CD4-positive, alpha-beta T cell treated with Interleukin-17A for 1 hour (primary cell): ENCODE measurements at places on chromosomes 2 and 18.

DNA sequence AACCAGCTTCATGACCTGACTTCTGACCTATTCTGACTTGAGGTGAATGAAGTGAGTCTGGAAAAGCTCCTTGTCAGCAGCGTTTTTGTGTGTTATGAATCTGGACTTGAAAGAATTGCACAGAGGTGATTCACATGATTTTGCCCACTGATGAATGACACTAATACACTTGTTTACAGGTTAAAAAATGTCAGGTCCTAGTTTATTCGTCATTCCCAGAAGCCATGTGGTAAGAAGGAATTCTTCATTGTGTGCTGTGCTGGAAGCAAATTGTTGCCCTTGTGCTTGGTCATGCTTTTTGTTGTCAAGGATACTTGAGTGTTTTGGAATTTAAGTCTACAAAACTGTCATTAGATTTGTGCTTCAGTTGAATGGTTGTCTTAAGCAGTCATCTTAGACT lies 15.5 kb downstream of the SEC11C start:
- no peak for DNase-seq

- DNase-seq: no peak
Measured at GRCh38 chr2:6372317-6372901, 493.3 kb downstream of the CMPK2 start.

DNA sequence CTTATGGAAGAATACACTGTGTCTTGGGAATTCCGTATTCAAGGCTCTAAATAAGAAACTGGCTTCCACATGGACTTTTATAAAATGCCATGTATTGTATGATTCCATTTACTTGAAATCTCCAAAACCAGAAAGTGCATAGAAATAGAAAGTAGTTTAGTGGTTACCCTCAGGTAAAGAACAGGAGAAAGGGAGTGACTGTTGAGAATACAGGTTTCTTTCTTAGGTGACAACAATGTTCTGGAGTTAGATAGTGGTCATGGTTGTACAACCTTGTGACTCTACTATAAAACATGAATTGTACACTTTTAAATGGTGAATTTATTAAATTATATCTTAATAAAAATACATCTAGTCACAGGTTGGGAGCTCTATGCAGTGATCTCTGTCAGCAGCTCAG lies 481.8 kb downstream of the SPAG16 start:
- no peak for DNase-seq

DNA sequence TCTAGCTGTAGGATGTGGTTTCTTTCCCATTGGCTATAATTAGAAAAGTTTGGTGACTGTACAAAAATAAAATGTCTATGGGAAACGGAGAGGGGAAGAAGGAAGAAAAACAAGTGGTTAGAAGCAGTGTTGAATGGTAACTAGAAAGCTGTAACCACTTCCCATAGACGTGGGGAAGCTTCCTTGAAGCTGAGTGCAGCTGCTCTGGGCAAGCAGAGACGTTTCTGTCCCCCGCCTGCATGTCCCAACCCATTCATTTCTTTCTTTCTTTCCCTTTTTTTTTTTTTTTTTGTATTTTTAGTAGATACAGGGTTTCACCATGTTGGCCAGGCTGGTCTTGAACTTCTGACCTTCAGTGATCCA lies 367.8 kb upstream of the HS6ST1 start:
- peak; percentile 5 for DNase-seq

- no peak for DNase-seq
Measured at GRCh38 chr2:98158305-98158704, 71.3 kb downstream of the VWA3B start.

DNA sequence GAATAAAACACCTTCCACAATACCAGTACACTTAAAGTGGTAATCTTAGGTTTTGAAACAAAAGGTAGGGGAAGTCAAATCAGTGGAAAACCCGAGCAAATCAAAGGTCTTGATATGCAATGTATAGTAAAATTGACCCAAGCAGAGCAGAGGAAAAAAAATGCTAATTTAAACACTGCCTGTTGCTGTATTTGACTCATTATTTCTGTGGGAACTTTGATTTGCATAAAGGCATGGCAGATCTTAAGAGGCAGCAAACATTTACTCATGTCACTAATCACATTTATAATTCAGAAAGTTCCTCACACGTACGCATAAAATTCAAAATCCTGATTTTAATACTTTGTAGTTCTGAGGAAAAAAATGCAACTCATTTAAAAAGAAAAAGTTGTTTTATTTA lies 64.4 kb downstream of the IKZF2 start:
- no peak for DNase-seq

DNA sequence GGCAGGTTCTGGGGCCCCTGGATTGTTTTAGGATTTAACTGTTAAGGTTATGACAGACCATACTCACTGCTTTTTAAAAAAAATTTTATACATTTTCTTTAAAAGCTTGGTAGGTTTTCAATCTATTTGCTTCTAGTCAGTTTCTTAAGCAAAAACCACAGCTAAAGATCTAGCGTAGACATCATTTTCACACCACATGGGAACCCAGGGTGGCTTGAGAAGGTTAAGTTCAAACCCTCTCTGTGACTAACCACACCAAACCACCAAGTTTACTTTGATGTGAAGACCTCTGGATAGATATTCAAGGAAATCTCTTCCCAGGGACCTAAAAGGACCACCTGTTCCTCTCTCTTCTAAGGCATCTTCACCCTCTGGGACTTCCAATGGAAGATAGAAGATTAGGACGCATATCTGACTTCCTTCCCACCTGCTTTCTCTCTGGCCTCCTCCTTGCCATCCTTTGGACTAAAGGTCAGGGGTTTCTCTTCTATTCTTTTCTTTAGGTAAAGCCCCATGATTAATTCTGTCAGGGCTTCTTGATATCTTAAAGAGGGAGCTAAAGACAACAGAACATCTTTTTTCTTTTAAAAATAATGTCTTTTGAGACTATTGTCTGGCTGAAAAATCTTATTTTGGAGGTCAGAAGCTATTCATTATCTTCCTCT lies 32.3 kb downstream of the FOSL2 start:
- peak; percentile 40 for DNase-seq

DNA sequence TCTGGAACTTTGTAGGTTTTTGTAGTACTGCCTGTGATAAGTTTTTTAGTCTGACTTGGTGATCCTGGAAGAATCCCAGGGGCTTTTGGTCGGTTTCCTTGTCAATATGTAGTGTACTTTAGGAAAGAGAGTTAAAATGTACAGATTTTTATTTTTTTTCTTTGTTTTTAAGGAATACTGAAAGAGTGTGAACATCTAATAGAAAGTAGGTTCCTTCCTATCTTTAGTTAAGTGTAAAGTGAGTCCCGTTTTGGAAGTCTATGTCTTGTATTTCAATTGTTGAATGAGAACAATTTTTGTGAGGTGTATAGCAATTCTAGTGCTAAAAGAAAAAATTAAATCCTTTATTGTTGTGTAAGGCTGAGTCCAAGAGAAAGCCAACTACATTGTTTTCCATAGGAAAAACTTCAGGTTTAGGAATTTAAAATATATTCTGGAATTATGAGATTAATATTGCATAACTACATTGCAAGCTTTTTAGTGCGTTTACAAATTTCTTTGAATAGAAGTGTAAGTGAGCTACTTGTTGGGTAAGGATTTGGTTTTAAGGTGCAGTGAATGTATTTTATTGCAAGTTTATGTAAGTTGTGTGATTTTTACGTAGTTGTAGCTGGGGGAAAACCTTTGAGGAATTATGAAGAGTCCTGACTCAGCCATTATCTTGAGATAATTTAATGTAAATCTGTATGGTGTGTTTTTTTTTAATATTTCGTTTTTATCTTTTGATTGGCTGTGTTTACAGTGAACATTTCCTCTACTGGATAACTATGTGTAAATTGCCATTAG lies 1.7 kb downstream of the VAPA start:
- no peak for DNase-seq

GRCh38 chr2:217316743-217317142 lies 456.9 kb upstream of the TNP1 start:
- no peak for DNase-seq

GRCh38 chr2:30730736-30731647 lies 76.3 kb downstream of the CAPN13 start:
- no peak for DNase-seq

DNA sequence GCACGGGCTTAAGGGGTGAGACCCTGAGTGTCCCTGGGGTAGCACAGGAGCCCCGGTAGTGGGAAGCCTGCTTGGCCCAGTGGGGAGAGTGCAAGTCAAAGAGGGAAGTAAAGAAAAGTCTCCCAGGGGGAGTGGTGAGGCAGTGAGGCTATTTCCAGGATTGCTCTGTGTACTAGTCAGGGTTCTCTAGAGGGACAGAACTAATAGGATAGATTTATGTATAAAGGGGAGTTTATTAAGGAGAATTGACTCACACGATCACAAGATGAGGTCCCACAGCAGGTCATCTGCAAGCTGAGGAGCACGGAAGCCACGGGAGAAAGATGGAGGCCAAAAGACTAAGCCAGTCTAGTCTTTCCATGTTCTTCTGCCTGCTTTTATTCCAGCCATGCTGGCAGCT lies 45.5 kb downstream of the CMPK2 start:
- DNase-seq: no peak

DNA sequence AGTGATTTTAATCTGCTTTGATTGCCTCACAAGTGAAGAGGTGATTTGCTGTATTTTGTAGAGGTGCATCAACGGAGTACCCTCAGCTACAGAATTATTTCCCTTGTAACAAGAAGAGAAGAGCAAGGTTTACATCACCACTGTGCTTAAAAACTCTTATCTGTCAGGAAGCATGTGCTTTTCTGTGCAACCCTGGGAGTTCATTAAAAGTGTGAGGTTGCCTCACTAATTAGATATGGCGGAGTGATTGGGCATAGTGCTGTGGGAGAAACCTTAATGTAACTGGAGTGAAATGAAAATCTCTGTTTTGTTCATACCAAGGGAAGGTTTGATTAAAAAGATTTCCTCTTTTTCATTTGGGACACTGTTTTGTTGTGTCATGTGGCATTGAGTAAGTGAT lies 544.7 kb downstream of the PARD3B start:
- DNase-seq: no peak

GRCh38 chr2:203949228-203949627 lies 12.7 kb downstream of the ICOS start:
- DNase-seq: peak; percentile 61
